ENCODE measurements at places on chromosomes 16 and 17. TPM values are rescaled to one million over a fixed set of nuclear protein-coding genes. Genes with fewer than 3 reads are reported as not detected.
A peak's percentile ranks its signal among the peaks of the same experiment; 100 is the strongest.

DNA sequence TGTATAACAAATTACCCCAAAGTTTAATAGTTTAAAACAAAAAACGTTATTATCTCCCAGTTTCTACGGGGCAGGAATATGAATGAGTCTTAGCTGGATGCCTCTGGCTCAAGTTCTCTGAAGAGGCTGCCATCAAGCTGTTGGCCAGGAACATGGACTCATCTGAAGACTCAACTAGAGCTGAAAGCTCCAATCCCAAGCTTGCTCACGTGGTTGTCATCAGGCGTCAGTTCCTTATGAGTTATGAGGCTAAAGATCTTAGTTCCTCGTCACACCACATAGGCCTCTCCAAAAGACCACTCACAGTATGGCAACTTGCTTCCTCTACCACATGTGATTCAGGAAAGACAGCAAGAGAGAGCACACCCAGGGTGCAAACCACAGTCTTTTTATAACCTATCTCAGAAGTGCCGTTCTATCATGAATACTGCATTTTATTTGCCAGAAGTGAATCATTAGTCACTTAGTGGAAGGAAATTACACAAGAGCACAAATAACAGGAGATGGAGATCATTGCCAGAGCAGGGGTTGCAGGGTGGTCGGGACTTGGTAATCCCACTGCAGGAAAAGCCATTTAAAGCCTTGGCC, 48.7 kb upstream of the NLK start:
- no peak for DNase-seq

DNA sequence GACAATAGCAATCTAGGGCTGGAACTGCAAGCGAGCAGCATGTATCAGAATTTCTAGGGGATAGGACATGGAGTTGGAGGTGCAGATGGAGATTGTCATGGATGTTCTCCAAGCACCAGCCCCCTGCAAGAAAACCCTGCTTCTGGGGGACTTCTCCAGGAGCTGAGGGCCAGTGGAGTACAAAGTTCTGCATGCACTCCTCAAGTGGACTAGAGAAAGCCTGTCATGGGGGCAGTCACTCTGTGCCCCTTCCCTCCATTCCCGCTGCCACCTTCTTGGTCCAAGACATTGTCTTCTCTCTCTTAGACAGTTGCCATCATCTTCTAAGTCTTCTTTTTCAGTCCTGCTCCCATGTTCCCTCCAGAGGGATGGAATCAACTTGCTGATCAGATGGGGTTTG, 87.9 kb downstream of the AIPL1 start:
- no peak for DNase-seq

GRCh38 chr17:33560165-33560564, 267.1 kb upstream of the ASIC2 start:
- DNase-seq = no peak

- DNase-seq = no peak
Measured at GRCh38 chr16:81321039-81321438, 6.3 kb downstream of the GAN start.

DNA sequence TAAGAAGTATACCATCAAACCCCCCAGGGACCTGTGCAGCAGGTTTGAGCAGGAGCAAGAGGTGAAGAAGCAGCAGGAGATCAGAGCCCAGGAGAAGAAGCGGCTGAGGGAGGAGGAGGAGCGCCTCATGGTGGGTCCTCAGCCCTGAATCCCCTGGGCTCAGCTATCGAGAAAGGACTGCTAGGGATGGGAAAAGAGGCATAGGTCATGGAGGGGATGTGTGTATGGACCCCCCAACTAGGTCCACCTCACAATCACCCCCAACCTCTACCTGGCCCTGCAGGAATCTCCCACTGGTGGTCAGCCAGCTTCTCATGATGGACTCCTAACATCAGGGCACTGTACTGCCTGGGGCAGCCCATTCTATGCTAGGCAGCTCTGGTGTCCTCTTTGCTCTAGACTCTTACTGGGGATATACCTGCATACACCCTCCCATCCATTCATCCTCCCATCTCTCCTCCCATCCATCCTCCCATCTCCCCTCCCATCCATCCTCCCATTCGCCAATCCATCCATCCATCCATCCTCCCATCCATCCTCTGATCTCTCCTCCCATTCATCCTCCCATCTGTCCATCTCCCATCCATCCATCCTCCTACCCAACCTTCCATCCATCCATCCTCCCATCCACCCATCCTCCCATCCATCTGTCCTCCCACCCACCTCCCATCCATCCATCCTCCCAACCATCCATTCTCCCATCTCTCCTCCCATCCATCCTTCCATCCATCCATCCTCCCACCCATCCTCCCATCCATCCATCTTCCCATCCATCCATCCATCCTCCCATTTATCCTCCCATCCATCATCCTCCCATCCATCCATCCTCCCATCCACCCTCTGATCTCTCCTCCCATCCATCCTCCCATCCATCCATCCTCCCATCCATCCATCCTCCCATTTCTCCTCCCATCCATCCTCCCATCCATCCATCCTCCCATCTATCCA, 10.6 kb downstream of the DRC7 start:
- DNase-seq = no peak

- no peak for DNase-seq
Measured at GRCh38 chr17:32240750-32241149, 24.9 kb upstream of the RHBDL3 start.

GRCh38 chr16:50538411-50539052, 9.7 kb upstream of the NKD1 start:
- DNase-seq = no peak

DNA sequence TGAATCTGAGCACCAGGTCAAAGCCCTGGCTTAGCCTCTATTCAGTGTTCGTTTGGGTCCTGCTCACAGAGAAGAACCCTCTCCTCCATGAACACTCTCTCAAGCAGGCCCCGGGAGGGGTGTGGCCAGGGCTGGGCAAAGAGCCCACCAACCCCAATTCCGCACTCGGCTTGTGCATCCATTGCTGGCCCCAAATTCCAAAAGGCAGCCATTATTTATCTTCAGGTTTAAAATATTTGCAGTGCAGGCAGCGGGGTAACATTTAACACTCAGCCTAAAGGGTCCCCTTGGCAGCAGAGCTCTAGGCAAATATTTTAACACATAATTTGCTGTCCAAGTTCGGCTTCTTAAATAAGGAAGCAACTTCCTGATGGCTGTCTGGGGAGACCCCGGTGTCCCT, 115.7 kb downstream of the ZNF423 start:
- DNase-seq = no peak

- DNase-seq = no peak
Measured at GRCh38 chr17:61157246-61157886, 242.3 kb upstream of the TBX2 start.

GRCh38 chr17:67772679-67773078, 52.6 kb upstream of the BPTF start:
- no peak for DNase-seq

DNA sequence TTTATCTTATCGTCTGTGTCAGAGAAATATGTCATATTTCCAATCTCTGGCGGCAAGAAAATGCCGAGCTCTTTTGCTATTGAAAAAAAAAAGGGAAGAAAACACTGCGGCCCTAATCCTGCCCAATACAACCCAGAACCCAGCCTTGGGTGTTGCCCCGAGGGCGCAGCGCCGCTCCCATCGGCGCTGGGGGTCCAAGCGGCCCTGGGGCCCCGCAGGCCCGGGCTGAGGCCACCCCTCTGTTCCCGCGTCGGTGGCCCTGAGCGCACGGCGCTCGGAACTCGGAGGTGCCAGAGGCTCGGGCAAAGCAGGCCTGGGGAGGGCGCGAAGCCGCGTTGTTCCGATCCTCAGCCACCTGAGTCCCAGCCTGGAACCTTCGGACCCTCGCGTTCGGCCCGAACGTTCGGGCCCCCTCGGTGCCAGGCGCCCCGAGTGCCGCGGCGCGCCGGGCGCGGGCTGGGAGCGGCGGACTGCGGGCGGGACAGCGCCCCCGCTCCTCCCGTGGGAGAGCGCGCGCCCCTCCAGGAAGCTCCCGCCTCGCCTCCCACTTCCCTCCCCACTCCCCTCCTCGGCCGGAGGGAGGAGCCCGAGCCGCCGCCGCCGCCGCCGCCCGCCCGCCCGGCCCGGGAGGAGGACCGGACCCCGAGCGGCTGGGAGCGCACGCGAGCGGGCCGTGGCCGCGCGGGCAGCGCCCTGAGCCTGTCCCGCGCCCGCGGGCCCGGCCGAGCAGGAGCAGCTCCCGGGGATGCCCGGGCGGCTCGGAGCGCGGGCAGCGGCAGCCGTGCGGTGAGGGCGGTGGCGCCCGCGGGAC, at the start of gene CPNE2:
Gene CPNE2 (plus strand): TSS at position 609 of the 811 bp plus-strand sequence. CDS start 18,160 bp downstream, outside the sequence.
- DNase-seq = no peak

DNA sequence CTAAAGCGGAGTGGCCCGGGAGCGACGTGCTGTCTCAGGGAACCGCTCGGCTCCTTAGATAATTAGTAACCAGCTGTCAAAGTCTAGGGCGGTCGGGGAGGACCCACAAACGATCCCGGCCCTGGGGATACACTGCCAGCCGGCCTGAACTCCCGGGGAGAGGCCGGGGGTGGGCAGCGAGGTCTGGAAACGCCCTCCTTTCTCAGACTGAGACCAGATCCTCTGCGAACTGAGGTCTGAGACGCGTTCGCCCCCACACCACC, 1.3 kb downstream of the HNF1B start:
- DNase-seq = no peak

DNA sequence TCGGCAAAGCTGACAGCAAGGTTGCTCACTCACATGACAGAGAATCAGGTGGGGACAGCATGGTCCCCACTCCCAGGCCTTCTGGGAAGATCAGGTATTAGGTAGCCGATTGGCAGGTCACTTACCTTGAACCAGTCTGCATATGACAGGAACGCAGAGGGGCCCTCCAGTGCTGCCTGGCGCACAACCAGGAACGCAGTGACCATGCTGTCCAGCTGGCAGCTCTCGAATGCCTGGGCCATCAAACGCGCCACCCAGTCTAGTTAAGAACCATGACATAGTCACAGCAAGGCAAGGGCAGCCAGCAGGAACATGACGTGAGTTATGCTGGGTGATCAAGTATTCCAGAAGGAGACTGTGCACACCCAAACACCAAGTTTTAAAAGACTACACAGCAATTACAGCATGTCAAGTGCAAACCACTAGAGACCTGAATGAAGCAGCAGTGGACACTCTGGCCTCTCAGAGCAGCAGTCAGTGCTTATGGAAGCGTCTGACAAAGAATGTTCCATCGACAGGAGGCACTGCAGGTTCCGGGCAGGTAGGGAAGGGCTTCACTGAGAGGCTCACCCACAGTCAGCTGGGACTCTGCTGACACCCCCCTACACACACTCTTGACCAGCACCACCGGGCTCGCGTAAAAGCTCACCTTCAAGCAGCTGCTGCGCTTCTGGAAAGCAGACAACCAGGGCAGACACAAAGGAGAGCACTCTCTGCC, 25.0 kb downstream of the FANCA start:
- no peak for DNase-seq

DNA sequence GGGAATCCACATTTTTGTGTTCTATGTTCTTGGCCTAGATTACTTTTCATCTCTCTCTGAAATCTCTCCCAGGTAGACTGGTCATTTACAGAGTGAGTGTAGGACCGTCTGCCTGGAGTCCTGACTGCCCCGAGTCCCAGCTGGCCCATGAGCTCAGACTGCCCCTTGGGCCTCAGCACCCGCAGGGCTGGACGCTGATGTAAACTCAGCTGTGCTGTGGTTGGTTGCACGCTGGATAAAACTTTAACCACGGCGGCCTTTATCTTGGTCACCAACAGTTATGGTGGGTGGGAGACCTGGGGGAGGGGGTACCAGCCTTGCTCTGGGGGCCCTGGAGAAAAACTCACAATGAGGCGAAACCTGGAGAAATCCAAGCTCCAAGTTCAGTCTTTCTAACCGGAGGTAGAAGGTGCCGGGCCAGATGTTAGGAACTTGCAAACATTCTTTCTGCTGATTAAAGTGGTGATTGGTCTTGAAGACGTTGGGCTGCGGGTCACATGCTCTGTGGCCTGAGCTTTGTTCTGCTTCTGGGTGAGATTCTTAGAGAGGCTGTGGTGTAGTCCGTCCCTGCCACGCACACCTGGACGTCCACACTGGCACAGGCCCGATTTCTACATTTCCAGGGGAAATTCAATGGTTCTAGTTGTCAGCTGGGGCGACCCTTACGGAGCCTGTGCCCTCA, 6.9 kb downstream of the METRNL start:
- DNase-seq = no peak

GRCh38 chr17:66347661-66348514, 45.5 kb downstream of the PRKCA start:
- no peak for DNase-seq

DNA sequence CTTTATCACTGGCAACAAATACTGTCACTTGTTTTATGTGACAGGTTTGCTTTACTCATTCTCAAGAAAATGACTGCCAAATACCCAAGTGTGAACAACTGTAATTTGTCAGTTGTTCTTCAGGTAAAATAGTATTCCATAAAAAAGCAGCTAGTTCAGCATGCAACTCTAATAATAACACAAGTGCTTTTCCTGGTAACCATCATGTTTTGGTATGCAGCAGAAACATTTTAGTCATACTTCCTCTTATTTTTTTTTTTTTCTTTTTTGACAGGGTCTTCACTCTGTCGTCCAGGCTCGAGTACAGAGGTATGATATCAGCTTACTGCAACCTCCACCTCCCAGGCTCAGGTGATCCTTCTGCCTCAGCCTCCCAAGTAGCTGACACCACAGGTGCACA, 4.6 kb downstream of the TERF2 start:
- DNase-seq = no peak

- DNase-seq = peak; percentile 14
Measured at GRCh38 chr16:3650631-3651265, 3.7 kb upstream of the DNASE1 start.

- DNase-seq = no peak
Measured at GRCh38 chr16:68917541-68917940, 74.2 kb downstream of the TANGO6 start.

DNA sequence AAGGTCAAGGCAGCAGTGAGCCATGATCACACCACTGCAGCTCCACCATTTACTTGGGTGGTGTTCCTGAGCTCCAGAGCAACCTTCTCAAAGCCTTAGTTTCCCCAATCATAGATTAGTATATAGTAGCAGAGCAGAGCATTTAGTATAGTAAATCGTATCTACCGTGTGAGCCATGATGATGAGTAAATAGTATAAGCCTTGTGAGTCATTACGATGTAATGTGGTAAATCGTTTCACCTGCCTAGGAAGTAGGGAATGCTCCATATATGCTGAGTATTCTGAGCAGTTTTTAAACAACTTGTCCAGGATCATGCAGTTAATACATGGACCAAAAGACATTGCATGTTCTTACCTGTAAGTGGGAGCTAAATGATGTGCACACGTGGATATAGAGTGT, 66.4 kb downstream of the SCNN1B start:
- no peak for DNase-seq

GRCh38 chr16:70665806-70666735, 19.7 kb downstream of the IL34 start:
- DNase-seq = no peak

GRCh38 chr17:2111691-2112090, 56.8 kb downstream of the HIC1 start:
- no peak for DNase-seq

GRCh38 chr16:57049678-57050077, 42.7 kb upstream of the CPNE2 start:
- DNase-seq = no peak

GRCh38 chr16:27475561-27475960, 73.6 kb downstream of the IL21R start:
- DNase-seq = no peak

- DNase-seq = peak; percentile 42
Measured at GRCh38 chr16:23504453-23505179, 5.7 kb downstream of the GGA2 start.

- DNase-seq = no peak
Measured at GRCh38 chr17:44464037-44464436, 39.2 kb downstream of the GPATCH8 start.

GRCh38 chr17:33942414-33942813, 312.7 kb upstream of the CCL2 start:
- no peak for DNase-seq

The RNF43 gene
- total RNA-seq = 0.28 TPM

The GHDC gene
- total RNA-seq = 37.3 TPM

The SLC35G6 gene
- not detected for total RNA-seq

All from omental fat pad (tissue), 4 donors.